ENCODE measurements at places on chromosomes 16 and 17. TPM values are rescaled to one million over a fixed set of nuclear protein-coding genes. Genes with fewer than 3 reads are reported as not detected.
A peak's percentile ranks its signal among the peaks of the same experiment; 100 is the strongest.

DNA sequence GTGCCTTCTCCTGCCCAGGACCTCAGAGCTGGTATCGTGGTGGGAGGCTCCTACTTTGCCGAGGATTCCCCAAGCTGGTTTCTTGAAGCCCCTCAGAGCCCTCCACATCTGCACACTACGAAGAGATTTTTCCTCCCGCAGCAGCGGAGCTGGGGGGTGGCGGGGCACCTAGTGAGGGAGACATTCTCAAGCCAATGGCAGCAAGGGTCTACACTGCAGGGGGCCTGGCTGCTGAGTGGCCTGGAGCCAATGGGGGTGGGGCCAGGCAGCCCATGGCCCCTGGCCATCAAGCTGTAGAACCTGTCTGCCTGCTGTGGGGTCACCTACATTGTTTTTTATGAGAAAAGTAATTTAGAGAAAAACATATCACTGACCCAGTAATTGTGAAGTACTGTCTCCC lies 5.0 kb downstream of the SLC26A11 start:
- H3K4me3 ChIP-seq: no peak overlapping the region
- DNase-seq: no peak
- peaks cover 19% of the 10 kb centered on the region for H3K4me1 ChIP-seq
- no peak overlapping the region for H3K27ac ChIP-seq
- H3K27me3 ChIP-seq: no peaks in the 10 kb centered on the region

Gene PRSS53
- total RNA-seq: 2.5 TPM

DNA sequence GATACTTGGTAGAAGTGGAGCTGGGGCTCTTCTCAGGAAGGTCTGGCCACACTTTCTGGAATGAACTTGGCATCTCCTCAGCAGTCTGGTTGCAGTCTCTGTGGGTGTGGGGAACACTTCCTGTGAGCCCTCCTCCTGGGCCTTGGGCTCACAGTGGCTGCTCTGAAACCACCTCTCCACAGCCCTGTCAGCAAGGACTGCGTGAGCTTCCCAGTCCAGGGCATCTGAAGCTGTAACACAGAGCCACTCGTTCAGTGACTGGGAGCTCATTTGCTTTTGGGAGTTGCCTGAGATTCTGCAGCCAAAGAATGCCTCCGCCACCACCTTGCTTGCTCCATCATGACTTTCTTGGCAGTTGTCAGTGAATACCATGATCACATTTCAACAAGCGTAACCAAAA lies 60.0 kb downstream of the CLEC16A start:
- no peaks in the 10 kb centered on the region for H3K27me3 ChIP-seq
- H3K4me1 ChIP-seq: no peaks in the 10 kb centered on the region
- H3K27ac ChIP-seq: no peak overlapping the region
- no peak overlapping the region for H3K4me3 ChIP-seq
- H3K36me3 ChIP-seq: no peaks in the 10 kb centered on the region

Gene FGF11
- total RNA-seq: 15.0 TPM

- H3K27ac ChIP-seq: no peak overlapping the region
- DNase-seq: no peak
- H3K4me3 ChIP-seq: no peak overlapping the region
- H3K36me3 ChIP-seq: peaks cover 8% of the 10 kb centered on the region
Measured at GRCh38 chr17:1861391-1862010, 31.7 kb downstream of the RPA1 start.

GRCh38 chr17:28161311-28161710 lies 118.8 kb downstream of the NLK start:
- no peaks in the 10 kb centered on the region for H3K36me3 ChIP-seq
- no peak for DNase-seq
- H3K4me3 ChIP-seq: no peak overlapping the region
- no peaks in the 10 kb centered on the region for H3K27me3 ChIP-seq
- no peak overlapping the region for H3K27ac ChIP-seq

Gene LDHD
- 14.9 TPM for total RNA-seq

Gene LCAT
- total RNA-seq: 19.6 TPM

DNA sequence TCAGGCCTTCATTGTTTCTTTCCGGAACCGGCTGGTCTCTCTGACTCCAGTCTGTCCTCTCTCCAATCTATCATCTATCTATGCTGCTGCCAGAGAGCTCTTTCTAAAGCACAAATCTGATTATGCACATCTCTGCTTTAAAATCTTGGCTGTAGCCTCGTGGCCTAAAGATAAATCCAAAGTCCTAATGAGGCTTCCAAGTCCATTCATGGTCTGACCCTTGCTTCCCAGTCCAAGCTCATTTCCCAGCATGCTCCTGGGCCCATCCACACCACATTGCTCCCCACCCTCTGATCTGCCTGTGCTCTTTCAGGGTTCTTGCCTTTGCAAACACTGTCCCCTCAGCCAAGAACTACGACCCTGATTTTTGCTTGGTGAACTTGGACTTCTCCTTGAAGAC lies 21.5 kb upstream of the PHB1 start:
- no peak overlapping the region for H3K27ac ChIP-seq
- peaks cover 17% of the 10 kb centered on the region for H3K4me1 ChIP-seq
- no peaks in the 10 kb centered on the region for H3K27me3 ChIP-seq
- H3K4me3 ChIP-seq: no peak overlapping the region
- H3K36me3 ChIP-seq: no peaks in the 10 kb centered on the region
- DNase-seq: no peak

DNA sequence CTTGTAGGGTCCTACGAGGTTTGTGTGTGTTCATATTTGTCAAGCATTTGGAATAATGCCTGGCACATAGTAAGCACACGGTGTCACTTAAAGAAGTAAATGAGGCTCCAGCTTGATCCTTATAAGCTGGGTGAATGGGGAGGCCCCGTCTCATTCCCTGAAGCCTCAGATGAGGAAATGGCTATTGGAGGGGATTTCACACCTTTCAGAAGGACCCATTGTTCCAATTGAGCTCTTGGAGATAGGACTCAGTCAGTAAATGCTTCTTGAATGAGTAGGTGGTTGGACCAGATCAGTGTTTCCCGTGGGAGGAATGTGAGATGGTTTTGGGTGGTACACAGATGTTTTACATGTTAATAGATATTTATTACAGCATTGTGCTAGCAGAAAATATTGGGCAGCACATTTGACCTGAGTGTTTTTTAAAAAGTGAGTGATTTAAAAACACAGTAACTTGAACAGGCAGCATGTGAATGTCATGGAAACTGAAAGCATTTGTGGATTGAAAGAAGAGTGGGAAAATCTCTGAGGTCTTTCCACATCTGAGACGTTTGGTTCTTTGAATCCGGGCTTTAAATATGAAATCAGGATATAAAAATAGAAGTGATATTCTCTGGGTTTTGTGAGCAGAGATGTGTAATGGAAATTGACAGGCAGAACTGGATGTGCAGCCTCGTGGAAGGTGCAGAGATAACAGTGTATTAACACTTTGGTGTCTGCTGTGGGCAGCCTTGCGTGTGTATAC lies 36.4 kb upstream of the ARHGAP17 start:
- H3K36me3 ChIP-seq: no peaks in the 10 kb centered on the region
- no peak overlapping the region for H3K27ac ChIP-seq
- no peak for DNase-seq
- H3K4me1 ChIP-seq: no peaks in the 10 kb centered on the region

Gene KRTAP4-4
- not detected for total RNA-seq

GRCh38 chr17:49132317-49132698 lies 261 bp upstream of the B4GALNT2 start:
- H3K27ac ChIP-seq: no peak overlapping the region
- H3K27me3 ChIP-seq: peaks cover 16% of the 10 kb centered on the region
- no peaks in the 10 kb centered on the region for H3K36me3 ChIP-seq
- peak overlapping the region; percentile 59 for H3K4me3 ChIP-seq
- DNase-seq: no peak
- H3K4me1 ChIP-seq: peaks cover 2% of the 10 kb centered on the region

Gene TVP23A
- 3.1 TPM for total RNA-seq

Gene CCL2
- total RNA-seq: 3.1 TPM

DNA sequence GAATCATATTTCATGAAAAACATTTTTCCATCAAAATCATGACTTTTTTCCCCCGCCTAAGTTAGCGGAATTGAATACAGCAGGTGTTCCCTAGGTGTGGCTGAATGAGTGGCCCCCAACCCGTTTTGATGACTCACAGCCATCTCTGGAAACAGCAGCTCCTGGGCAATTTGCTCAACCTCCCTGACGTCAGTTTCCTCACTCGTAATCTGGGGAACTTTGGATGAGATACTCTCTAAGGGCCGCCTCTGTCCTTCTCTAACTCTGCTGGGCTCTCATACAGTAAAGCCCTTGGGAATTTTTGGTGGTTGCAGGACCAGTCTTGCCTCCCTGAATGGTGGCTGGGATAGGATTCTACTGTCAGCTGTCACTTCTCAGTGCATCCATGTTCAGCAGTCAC lies 11.6 kb upstream of the NTN1 start:
- H3K4me1 ChIP-seq: peaks cover 6% of the 10 kb centered on the region
- no peaks in the 10 kb centered on the region for H3K36me3 ChIP-seq
- H3K27ac ChIP-seq: no peak overlapping the region

DNA sequence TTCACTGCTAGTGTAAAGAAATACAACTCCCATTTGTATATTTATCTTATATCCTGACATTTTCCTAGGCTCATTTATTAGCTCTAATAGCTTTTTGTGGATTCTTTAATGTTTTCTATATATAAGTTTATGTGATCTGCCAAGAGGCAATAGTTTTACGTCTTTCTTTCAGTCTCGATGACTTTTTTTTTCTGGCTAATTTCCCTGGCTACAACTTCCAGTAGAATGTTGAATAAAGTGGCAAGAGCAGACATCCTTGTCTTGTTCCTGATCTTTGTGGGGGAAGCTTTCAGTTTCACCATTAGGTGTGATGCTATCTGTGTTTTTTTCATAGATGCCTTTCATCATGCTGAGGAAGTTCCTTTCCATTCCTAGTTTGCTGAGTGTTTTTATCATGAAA lies 43.9 kb upstream of the ABCA3 start:
- no peaks in the 10 kb centered on the region for H3K36me3 ChIP-seq
- DNase-seq: no peak
- H3K4me1 ChIP-seq: peaks cover 8% of the 10 kb centered on the region
- no peak overlapping the region for H3K4me3 ChIP-seq
- no peaks in the 10 kb centered on the region for H3K27me3 ChIP-seq

- peaks cover 29% of the 10 kb centered on the region for H3K27me3 ChIP-seq
- no peak for DNase-seq
- peaks cover 47% of the 10 kb centered on the region for H3K36me3 ChIP-seq
- H3K4me3 ChIP-seq: no peak overlapping the region
Measured at GRCh38 chr17:79785900-79786810, 8.2 kb downstream of the CBX2 start.

DNA sequence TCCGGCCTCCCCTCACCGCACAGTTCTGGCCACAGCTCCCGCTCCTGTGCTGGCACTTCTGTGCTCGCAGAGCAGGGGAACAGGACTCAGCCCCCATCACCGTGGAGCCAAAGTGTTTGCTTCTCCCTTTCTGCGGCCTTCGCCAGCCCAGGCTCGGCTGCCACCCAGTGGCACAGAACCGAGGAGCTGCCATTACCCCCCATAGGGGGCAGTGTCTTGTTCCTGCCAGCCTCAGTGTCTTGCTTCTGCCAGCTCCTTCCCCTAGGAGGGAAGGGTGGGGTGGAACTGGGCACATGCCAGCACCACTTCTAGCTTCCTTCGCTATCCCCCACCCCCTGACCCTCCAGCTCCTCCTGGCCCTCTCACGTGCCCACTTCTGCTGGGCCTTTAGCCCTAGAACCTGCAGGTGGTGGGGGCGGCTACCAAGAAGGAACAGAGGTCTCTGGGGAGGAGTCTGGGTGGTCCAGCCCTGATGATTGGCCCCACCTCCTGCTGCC lies 645 bp upstream of the ELMO3 start:
- no peak overlapping the region for H3K27ac ChIP-seq
- DNase-seq: peak; percentile 73
- H3K4me1 ChIP-seq: peaks cover 12% of the 10 kb centered on the region
- peak overlapping the region; percentile 75 for H3K4me3 ChIP-seq

DNA sequence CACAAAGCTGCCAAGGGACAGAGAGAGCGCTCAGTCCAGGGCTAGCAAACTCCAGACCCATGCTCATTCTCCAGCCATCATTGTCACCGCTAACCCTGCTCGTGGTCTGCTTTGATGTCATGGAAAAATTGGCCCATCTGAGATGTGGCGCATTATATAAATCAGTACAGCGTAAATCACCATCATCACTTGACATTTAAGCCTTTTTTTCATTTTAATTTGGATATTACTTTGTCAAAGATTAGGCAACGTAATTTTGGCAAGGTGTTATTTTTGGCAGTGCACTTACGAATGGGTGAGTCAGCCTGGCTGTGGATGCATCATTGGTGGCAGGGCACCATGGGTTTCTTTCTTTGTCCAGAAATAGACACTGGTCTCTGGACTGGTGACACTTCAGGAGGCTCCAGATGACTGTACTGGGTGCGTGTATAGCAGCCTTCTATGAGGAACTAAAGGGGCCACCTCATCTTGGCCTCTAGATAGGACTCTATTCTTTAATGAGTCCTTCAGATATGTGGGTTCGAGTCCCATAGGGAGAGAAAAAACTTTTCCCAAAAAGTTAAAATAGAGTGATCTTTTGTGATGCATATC lies 166.3 kb downstream of the MSI2 start:
- H3K36me3 ChIP-seq: no peaks in the 10 kb centered on the region
- H3K4me3 ChIP-seq: no peak overlapping the region
- H3K27ac ChIP-seq: no peak overlapping the region
- peaks cover 17% of the 10 kb centered on the region for H3K4me1 ChIP-seq

DNA sequence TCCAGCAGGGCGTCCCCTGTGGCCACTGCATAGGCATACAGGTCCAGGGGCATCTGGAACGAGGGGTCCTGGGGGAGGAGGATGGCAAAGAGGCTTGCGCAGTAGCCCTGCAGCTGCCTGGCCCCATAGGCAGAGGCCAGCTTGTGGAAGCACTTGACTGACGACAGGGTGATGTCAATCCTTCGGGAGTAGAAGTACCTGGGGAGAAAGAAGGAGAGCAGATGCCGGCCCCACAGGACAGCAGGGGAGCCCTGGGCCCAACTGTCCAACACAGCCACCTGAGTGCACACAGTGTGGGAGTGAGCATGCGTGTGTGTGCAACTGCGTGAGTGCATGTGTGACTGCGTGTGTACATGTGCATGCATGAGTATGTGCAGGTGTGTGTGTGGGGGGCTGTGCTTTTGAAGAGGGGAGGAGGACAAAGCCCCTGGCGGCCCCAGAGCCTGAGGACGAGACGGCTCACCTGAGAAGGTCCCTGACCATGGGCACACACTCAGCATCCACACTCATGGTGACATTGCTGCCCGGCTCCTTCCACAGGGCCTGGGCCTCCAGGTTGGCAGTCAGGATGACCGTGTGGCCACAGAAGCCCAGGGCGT lies 7.1 kb downstream of the LGALS3BP start:
- DNase-seq: no peak
- H3K4me1 ChIP-seq: peaks cover 5% of the 10 kb centered on the region
- H3K27me3 ChIP-seq: no peaks in the 10 kb centered on the region
- H3K4me3 ChIP-seq: no peak overlapping the region
- H3K36me3 ChIP-seq: no peaks in the 10 kb centered on the region

DNA sequence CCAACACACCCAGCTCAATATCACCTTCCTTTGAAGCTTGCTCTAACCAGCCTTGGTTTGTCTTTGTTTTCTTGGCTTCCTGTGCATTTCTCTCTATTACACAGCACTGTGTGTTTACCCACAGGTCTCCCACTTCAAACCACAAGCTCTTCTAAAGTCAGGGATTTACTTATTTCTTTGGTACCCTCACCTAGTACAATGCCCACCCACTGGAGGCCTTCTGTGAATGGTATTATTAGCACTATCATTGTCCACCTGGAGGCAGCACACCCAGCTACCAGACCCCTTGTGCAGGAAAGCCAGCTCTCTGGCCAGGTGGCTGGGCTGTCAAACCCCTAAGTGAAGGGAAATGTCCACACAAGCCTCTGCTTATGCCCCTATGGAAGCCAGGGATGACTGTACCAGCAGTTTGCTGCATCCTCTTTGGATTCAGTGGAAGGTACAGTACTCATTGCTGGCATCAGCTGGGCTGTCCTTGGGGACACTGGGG lies 9.4 kb upstream of the TOP2A start:
- peaks cover 3% of the 10 kb centered on the region for H3K4me1 ChIP-seq
- DNase-seq: peak; percentile 40

GRCh38 chr17:33014751-33015150 lies 23.1 kb downstream of the SPACA3 start:
- no peak overlapping the region for H3K27ac ChIP-seq
- no peaks in the 10 kb centered on the region for H3K36me3 ChIP-seq
- no peaks in the 10 kb centered on the region for H3K27me3 ChIP-seq
- peak; percentile 22 for DNase-seq
